ELR (cell line): ENCODE measurements at places on chromosomes 12 and 14.

DNA sequence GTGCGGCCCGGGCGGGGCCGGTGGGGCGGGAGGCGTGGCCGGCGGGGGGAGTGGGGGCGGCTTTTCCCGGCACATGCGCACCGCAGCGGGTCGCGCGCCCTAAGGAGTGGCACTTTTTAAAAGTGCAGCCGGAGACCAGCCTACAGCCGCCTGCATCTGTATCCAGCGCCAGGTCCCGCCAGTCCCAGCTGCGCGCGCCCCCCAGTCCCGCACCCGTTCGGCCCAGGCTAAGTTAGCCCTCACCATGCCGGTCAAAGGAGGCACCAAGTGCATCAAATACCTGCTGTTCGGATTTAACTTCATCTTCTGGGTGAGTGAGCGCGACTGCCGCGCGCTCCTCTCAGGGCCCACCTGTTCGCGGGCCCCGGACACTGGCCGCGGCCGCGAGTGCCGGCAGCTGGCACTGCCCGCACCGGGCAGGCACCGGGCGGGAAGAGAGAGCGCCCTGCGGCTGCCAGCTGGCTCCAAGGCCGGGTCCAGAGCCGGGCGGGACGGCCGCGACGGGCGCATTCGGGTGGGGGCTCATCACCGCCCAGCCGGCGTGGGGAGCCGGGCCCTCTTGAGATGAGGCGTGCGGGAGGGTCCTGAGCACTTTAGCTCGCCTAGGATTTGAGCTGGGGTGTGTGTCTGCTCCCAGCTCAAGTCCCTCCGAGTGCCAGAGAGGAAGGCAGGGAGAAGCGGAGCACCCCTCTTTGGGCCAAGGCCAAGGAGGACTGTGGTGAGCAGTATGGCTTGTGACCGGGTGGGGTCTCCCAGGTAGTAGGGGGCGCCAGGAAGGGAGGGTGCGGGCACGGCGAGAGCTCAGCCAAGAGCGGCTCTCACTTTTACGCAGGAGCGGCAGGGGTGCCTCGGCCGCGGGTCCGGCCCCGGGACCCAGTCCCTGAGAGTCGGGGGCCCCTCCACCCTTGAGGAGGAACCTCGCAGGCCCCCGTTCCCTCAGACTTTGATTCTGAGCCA is at the start of gene CD9:
CD9 (plus strand) TSS at position 145 of the 957 bp plus-strand sequence; CDS start at position 245, 100 bp downstream.
- DNase-seq: peak; percentile 75

DNA sequence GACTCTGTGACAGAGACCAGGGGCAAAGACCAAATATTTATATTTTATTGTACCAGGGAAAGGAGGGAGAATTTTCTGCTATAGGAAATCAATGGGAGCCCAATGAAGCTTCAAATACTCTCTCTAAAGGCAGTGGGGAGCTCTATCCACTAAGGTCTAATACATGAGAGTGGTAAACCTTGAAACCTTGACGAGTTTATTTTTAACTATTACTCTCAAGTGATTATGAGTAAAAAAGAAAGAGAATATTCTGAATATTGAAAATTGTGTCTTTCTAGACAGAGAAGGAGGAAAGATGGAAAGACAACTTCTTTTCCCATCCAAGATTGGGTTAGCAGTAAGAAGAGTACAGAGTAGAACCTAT is 1722.1 kb upstream of the SEL1L start:
- no peak for DNase-seq

DNA sequence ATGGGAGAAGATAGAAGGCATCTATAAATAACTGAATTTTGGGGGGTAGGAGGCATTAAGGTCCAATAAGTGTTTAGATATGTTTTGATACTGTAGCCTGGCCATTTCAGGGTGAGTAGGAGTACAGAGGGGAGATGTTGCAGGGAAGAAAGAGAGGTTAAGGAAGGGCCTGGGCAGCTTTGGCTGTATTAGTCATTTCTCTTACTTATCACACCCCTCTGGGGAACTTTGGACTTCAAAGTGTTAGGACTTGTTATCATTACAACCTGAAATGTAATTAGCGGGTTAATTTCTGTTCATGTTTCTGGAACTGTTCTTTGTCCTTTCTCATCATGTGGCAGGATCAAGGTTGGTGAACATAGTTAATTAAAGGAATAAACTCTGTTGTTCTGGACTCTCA is 40.3 kb downstream of the SUSD6 start:
- peak; percentile 19 for DNase-seq

- DNase-seq: peak; percentile 8
These were observed 285.0 kb upstream of the ATP2B1 start for GRCh38 chr12:89993632-89994031.

- DNase-seq: no peak
These were observed 344.8 kb upstream of the USP15 start for GRCh38 chr12:61915420-61915819.

- DNase-seq: no peak
These were observed 80.3 kb downstream of the PRMT8 start for GRCh38 chr12:3571323-3571722.

- DNase-seq: no peak
These were observed 9.4 kb downstream of the ARID4A start for GRCh38 chr14:58307597-58308316.

- no peak for DNase-seq
These were observed 192.4 kb downstream of the PELI2 start for GRCh38 chr14:56310643-56311042.

- DNase-seq: peak; percentile 41
These were observed 167.0 kb downstream of the EFCAB11 start for GRCh38 chr14:89787525-89787924.

GRCh38 chr14:99537399-99537798 is 56.2 kb downstream of the CCNK start:
- DNase-seq: peak; percentile 95

DNA sequence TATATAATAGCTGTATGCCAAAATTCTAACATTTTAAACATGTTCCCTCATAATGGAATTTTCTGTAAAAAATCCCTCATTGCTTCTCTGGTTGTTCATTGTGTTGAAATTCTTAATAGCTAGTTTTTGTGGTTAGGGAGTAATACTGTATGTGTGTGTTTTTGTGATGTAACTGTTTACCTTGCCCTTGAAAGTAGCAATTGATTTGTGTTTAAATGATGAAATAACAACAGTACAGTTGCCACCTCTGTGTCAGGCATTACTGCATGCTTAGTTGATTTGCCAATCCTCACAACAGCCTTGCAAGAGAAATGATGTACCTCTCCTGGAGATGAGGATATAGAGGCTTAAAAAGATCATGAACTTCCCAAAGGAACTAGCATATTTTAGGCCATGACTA is 94.9 kb downstream of the DAAM1 start:
- no peak for DNase-seq

DNA sequence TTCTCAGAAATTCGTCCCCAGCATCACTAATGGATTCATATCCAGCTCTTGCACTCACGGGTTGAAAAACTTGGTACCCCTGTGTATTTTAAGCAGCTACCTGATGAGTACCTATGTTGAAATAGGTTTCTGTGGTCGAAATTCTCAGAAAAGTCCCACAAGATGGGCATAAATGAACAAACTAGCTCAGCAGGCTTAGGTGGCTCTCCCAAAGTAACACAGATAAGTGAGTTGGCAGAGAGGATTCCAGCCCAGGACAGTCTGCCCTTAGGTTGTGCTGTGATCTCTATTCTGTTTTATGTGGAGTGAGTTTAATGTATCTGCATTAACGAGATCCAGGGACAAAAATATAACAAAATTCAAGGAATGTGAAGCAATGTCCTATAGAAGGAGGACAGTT is 92.3 kb downstream of the RGS6 start:
- DNase-seq: no peak

DNA sequence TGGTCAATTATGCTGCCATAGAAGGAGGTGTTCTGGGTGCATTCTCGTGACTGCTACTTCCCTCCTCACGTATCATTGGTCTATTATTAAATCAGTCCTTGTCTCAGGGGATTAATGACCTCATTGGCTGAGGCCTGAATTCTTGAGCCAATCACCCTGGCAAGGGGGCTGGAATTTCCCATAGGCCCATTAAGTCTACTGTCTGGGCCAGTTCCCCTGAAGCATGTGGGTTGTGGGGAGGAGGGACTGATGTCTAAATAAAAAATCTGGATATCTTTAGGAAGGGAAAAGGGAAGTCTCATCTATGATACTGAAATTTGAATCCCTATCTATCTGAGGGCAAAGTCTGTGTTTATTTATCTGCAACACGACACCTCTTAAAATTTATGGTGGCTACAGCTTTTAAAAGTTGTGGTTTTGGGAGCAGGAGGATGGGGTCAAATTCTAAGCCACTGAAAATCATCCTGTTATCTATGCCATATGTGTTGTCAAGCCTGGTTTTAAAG is 71.9 kb downstream of the DYRK2 start:
- peak; percentile 37 for DNase-seq

DNA sequence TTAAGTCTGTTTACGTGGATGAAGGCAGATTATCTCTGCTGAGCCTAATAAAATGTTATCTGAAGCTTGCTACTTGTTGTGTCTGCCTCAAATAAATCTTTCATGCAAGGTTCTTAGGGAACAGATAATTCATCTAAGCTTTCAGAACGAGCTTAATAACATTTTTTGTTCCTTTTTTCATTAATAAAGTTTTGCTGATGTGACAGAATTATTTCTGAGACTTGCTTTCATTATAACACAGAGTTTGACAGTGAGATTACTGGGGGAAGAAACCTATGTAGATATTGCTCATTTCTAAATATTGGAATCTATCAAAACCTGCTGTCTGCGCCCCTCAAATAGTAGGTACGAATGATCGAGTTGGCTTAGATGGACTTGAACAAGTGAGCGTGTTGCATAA is 948.7 kb upstream of the SEL1L start:
- no peak for DNase-seq

DNA sequence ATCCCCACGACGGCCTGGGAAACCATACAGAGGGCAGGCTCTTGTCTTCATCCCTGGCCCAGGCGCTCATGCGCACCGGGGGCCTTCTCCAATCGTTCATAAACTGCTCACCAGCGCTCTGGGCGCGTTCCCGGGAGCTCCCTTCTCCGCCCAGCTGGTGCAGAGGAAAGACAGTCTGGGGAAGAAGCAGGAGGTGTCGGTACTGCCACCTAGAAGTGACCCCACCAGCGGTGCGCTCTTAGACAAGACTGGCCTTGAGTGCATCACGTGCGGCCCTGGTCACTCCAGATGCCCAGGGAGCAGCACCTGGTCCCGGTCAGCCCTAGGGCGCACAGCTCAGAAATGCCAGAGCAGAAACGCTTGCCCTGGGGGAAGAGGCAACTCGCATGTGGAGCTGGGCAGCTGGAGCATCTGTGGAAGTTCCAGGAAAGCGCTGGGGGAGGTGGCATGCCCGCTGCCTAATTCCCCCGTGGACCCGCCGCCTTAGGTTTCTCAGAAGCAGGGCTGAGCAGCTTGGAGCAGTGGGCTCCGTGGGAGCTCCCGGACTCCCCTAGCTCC is 2.5 kb downstream of the GSC start:
- DNase-seq: no peak

DNA sequence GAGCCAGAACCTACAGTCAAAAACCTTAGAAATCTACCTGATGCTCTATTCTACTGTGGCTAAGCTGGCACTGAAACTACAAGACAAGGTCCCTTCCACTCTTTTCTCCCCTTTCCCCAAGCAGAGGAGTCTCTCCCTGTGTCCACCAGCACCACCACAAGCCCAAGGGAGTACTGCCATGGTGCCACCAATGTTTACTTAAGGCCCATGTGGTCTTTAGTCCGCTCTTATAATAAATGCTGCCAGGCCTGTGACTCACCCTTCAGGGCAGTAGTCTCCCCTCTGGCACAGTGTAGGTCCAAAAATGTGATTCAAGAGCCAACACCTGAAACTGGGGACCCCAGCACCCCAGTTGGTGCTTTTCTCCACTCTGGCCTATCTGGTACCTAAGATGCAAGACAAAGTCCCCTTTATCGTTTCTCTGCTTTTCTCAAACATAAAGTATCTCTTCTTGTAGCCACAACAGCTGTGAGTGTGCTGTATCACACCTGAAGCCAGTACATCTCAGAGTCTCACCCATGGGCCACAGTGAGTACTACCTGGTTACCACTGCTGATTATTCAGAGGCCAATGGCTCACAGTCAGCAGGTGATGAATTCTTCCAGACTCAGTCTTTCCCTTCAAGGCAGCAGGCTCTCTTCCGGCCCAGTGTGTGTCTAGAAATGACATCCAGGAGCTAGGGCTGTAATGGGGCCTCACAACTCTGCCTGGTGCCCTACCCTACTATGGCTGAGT is 29.3 kb downstream of the SLC38A2 start:
- DNase-seq: no peak

GRCh38 chr14:74360163-74360562 is 11.9 kb downstream of the VRTN start:
- no peak for DNase-seq

- DNase-seq: peak; percentile 47
These were observed 146.7 kb downstream of the DYRK2 start for GRCh38 chr12:67795236-67795635.

- DNase-seq: no peak
These were observed 140.3 kb upstream of the SEL1L start for GRCh38 chr14:81673930-81674329.
